Mesenchymal stem cell (in vitro differentiated cells and primary cell): ENCODE measurements at places on chromosomes 7 and 10.

GRCh38 chr10:49632406-49633317 lies 18.8 kb downstream of the CHAT start:
- no peak for DNase-seq
- peaks cover 30% of the 10 kb centered on the region for H3K27me3 ChIP-seq
- no peaks in the 10 kb centered on the region for H3K36me3 ChIP-seq
- no peak overlapping the region for H3K27ac ChIP-seq
- peaks cover 5% of the 10 kb centered on the region for H3K4me1 ChIP-seq
- no peak overlapping the region for H3K4me3 ChIP-seq

DNA sequence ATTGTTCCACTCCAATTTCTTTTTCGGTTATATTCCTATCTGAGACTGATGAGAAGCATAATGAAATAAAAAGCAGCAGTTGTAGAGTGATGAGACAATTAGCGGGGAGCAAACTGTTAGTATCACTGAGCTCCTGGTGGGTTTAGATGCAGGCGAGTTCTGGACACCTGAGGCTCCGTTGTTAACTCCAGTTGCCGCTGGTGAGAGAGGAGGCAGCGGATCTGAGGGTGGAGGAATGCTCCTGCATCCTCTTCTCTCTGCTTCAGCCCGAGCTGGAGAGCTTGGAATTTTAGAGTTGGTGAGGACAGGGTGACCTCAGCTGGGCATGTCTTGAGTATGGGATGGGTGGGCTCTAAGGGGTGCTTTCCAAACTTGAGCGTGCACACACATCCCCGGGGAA lies 31.4 kb downstream of the LRMDA start:
- H3K36me3 ChIP-seq, result no peaks in the 10 kb centered on the region
- H3K4me3 ChIP-seq, result no peak overlapping the region
- no peaks in the 10 kb centered on the region for H3K4me1 ChIP-seq
- peaks cover 3% of the 10 kb centered on the region for H3K27me3 ChIP-seq
- no peak overlapping the region for H3K27ac ChIP-seq

- H3K36me3 ChIP-seq, result peaks cover 10% of the 10 kb centered on the region
- H3K4me1 ChIP-seq, result peaks cover 14% of the 10 kb centered on the region
- no peaks in the 10 kb centered on the region for H3K27me3 ChIP-seq
- H3K4me3 ChIP-seq, result no peak overlapping the region
- H3K27ac ChIP-seq, result no peak overlapping the region
These were observed 106.4 kb downstream of the ZRANB1 start for GRCh38 chr10:125048094-125048864.

DNA sequence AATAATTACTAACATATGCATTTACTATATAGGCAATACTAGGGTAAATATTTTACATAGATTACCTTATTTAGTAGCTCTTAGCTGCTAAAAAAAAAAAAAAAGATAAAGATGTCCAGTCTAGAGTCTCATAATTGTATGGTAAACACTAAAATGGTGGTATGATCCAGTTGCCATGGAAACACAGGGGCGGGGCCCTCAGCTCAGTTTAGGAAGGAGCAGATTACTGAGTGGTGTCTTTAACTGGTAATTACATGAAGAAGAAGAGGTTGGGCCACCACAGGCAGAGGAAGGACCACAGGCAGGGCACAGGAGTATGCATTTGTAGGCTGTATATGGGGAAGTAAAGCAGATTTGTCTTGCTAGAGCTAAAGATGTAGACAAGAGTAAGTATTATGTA lies 43.7 kb downstream of the ITGB8 start:
- H3K36me3 ChIP-seq, result peaks cover 32% of the 10 kb centered on the region
- no peak for DNase-seq
- H3K4me3 ChIP-seq, result no peak overlapping the region
- no peaks in the 10 kb centered on the region for H3K27me3 ChIP-seq
- no peaks in the 10 kb centered on the region for H3K4me1 ChIP-seq

DNA sequence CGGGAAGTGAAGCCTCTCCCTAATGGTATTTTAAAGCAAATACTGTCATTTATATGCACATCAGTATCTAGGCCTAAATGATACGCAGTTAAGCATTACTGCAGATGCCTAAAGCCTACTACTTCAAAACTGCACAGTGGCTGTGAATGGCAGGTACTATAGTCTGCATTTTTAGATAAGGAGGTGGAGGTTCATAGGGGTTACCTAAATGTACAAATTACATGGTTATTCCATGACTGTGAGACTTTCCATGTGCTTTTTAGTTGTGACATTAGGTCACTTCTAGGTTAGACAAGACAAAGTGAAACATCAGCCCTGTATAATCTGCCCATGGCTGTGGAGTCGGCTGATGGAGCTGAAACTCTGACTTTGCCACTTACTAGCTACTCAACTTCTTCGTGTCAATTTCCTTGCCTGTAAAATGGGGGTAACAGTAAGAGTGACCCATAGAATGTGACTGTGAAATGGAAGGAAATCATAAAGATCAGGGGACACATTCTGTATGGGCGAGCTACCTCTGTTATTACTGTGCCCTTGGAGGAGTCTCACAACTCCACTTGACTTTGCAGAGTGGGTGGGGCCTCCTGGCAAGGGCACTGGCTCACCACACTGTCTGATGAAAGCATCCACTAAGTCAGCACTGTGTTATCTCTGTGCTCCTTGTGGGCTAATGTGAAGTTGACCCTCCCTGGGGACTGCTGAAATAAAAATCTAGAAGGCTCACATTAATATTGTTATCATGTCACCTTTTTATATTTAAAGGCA lies 239.4 kb downstream of the TNS3 start:
- H3K4me1 ChIP-seq, result peaks cover 2% of the 10 kb centered on the region
- H3K27me3 ChIP-seq, result no peaks in the 10 kb centered on the region

- H3K27ac ChIP-seq, result no peak overlapping the region
- no peak overlapping the region for H3K4me3 ChIP-seq
- no peaks in the 10 kb centered on the region for H3K36me3 ChIP-seq
- no peak for DNase-seq
These were observed 23.5 kb downstream of the AOC1 start for GRCh38 chr7:150875791-150876190.
